Stimulated activated CD8-positive, alpha-beta memory T cell treated with anti-CD3 and anti-CD28 coated beads, Interleukin-4, amount 100 ng/mL, for 48 hours (primary cell): ENCODE measurements at places on chromosomes 12 and 14.

DNA sequence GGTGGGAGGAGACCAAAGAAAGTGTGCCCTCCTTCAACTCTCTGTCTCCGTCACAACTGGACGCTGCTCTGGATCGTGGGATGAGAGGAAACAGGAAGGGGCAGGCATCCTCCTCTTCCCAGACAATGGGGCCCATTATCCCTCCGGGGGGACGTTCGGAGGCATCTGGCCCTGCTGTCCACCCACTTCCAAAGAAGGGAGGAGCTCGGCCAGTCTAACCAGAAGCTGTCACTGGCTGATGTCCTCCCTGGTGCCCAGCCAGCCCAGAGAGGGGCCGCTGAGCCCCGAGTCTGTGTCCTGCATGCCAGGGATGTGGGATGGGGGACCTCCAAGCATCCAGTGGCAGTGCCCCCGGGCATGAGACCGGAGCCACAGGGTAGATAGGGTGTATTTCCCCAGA lies 39.8 kb upstream of the MEG3 start:
- DNase-seq: no peak

DNA sequence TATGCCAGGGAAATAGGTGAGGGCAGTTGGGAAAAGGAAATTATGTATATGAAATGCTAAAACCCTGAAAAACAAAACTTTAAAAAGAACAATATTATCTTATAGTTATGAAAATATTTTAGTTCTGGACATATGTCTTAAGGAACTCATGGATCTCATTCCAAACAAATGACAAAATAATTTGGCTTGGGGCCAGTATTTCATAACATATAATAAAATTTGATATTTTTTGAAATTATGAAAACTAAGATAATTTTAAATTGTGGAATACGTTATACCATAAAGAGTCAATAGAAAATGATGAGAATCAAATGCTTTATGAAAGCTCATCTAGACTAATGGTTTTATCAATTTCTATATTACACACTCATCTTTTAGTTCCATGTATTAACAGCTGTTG lies 173.8 kb upstream of the DCN start:
- no peak for DNase-seq

DNA sequence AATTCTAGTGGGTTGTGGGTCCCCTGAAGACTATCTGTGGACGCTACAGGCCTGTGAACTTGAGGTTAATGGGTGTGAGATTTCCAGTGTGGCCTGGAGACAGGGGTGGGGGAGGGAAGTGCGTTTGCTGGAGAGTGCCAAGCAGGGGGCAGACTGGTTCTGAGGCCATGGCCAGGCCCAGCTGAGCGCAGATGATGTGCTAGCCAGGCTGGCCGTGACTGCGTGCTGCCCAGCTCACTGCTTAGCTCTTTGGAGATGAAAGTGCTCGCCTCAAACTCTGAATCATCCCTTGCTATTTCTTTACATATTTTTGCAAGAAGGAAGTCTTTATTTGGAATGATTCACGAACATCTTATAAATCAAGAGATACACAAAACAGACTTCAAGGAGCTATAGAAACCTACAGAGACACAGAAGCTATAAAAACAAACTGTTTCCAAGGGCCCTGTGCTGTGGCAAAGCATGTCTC lies 75.2 kb upstream of the PLEKHG3 start:
- no peak for DNase-seq

- no peak for DNase-seq
These were observed 9.7 kb downstream of the HIF1A start for GRCh38 chr14:61705017-61705416.

- DNase-seq: no peak
These were observed 61.7 kb upstream of the OVCH1 start for GRCh38 chr12:29559198-29559597.

DNA sequence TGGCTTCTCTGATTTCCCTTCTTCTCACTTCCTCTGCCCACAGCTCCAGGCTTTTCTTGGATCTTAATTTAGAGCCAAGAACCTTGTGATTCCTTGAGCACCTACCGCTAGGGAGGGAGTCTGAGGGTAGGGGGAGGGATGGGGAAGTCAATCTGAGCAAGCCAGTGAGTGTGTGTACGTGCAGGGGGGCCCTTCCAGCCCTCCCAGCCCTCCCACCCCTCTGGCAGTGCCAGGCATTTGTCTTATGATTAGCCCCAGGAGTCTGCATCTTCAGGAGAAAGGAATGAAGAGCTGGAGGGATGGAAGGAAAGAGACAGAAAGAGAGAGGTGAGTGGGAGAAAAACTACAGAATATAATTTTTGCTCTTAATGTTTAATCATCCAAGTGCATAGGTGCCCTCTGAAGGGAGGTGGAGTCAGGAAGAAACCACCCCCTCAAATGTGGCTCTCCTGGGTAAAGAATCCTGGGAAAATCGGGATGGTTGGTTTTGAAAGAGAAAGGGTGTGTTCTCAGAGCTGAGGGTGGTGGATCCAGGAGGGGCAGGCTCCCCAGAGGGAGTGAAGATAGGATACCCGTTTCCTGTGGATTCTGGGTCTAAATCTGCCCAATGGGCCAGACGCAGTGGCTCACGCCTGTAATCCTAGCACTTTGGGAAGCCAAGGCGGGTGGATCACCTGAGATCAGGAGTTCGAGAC lies 2.1 kb downstream of the PIANP start:
- no peak for DNase-seq

GRCh38 chr14:38982837-38983236 lies 120.2 kb downstream of the SEC23A start:
- DNase-seq: no peak

GRCh38 chr12:123671876-123672275 lies 963 bp downstream of the TCTN2 start:
- DNase-seq: no peak

- no peak for DNase-seq
These were observed 7.0 kb downstream of the MYL2 start for GRCh38 chr12:110913119-110914056.

GRCh38 chr14:68873376-68873775 lies 80.5 kb upstream of the ZFP36L1 start:
- no peak for DNase-seq

- DNase-seq: no peak
These were observed at the start of gene NUAK1 for GRCh38 chr12:106138633-106139421. TSS of gene NUAK1 (minus strand) at chr12:106138954. CDS start at chr12:106138653, 301 bp downstream.

DNA sequence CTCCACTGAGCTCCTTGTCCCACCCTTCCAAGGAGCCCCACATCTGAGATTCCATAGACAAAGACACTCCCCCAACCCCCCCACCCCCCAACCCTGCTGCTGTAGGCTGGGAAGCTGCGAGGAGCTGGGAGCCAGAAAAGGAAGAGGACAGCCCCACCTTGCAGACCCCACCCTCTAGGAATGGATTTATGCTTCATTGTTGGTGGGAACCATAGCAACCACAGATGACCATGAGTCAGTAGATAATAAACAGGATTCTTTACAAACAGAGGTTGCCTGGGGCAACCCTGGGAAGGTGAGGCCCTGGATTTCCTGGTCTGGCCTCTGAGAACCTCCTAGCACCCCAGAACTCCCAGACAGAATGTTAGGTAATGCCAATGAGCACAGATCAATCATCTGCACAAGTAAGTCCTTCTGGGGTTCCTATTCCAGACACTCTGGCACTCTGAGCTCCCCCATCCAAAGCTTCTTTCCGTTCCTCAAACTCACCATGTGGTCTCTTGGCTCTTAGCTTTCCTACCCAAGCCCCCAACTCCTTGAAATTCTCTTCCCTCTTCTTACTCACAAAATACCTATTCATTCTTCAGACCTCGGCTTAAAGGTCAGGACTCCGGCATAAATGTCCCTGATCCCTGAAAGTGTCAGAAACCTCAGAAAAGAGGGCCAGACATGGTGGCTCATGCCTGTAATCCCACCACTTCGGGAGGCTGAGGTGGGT lies 15.2 kb upstream of the PLEKHG6 start:
- no peak for DNase-seq

GRCh38 chr12:106265116-106265515 lies 17.3 kb upstream of the CKAP4 start:
- no peak for DNase-seq

DNA sequence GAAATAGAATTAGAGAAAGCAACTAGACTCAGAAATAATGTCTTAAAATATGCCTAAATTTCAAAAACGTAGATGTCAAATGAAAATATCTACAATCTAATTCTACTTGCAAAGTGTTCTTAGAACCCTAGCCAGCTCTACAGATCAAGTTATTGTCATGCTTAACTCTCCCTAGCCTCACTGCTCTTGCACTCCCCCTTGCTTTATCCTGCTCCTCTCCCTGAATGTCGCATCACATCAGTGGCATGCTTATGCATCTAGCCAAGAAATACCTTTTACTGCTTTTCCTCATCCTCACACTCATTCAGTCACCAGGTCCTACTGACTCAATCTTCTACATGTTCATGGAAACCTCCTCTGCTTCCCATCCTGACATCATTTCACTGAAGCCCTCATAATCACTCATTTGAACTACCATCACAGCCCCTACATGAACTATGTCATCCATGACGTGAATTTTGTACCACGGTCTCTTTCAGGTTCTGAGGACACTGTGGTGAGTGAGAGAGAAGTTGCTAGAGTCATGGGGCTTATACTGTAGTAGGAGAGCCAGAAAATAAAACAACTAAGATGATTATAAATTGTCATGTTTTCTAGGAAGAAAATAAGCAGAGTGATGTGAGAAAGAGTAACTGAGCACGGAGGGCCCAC lies 22.6 kb upstream of the CRACR2A start:
- DNase-seq: no peak

DNA sequence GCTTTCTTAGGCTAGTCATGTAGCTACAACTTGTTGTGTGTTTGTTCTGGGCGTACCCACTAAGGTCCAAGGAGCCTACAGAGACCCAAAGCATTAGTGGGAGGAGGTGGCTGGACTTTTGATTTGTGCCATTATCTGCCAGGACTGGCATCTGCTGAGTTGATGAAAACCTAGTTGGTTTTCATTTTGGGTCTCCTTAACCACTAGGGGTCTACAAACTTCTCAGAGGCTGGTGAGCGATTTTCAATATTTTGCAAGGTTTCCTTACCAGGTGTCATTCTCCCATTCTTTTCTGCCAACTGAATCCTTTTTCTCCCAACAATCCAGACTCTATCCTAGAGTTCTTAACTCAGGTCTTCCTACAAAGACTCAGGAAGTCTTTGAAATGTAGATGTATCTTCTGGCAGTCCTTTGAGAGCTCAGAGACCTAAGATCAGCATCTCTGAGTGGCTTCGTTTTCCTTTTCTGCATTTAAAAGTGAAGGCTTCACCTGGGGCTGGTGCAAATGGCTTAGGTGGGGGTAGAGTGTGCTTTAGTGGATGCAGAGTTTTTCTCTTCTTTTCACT lies 150.0 kb upstream of the RMST start:
- no peak for DNase-seq
